ENCODE measurements at places on chromosomes 6 and 20. TPM values are rescaled to one million over a fixed set of nuclear protein-coding genes. Genes with fewer than 3 reads are reported as not detected.

DNA sequence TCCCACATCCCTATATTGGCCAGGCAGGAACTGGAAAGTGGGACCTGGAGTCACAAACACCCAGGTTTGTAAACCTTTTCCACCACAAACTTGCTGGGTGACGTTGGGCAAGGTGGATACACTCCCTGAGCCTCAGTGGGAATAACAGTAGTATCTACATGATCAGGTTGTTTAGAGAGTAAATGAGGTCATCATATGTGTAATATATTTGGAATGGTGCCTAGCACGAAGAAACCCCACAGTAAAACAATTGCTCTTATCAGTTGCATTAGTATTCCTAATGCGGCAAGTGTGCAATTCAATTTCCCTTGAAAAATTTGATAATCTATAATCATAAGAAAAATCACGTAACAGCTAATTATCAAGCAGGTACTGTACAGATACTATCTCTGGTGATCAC lies 51.9 kb downstream of the HIVEP2 start:
- H3K27me3 ChIP-seq, result no peaks in the 10 kb centered on the region
- H3K4me1 ChIP-seq, result no peaks in the 10 kb centered on the region
- DNase-seq, result no peak

- H3K4me1 ChIP-seq, result no peaks in the 10 kb centered on the region
- H3K4me3 ChIP-seq, result no peak overlapping the region
- H3K36me3 ChIP-seq, result no peaks in the 10 kb centered on the region
- H3K27me3 ChIP-seq, result no peaks in the 10 kb centered on the region
- no peak overlapping the region for H3K27ac ChIP-seq
Observed at GRCh38 chr6:103672169-103672568, 1187.5 kb downstream of the HACE1 start.

- no peaks in the 10 kb centered on the region for H3K4me1 ChIP-seq
- no peak overlapping the region for H3K4me3 ChIP-seq
- H3K27ac ChIP-seq, result no peak overlapping the region
- no peaks in the 10 kb centered on the region for H3K36me3 ChIP-seq
- DNase-seq, result no peak
- no peaks in the 10 kb centered on the region for H3K27me3 ChIP-seq
Observed at GRCh38 chr20:61667056-61667792, 398.5 kb downstream of the TAF4 start.

GRCh38 chr6:106747139-106747538 lies 117.8 kb downstream of the QRSL1 start:
- no peaks in the 10 kb centered on the region for H3K27me3 ChIP-seq
- no peak overlapping the region for H3K27ac ChIP-seq
- H3K4me1 ChIP-seq, result no peaks in the 10 kb centered on the region

DNA sequence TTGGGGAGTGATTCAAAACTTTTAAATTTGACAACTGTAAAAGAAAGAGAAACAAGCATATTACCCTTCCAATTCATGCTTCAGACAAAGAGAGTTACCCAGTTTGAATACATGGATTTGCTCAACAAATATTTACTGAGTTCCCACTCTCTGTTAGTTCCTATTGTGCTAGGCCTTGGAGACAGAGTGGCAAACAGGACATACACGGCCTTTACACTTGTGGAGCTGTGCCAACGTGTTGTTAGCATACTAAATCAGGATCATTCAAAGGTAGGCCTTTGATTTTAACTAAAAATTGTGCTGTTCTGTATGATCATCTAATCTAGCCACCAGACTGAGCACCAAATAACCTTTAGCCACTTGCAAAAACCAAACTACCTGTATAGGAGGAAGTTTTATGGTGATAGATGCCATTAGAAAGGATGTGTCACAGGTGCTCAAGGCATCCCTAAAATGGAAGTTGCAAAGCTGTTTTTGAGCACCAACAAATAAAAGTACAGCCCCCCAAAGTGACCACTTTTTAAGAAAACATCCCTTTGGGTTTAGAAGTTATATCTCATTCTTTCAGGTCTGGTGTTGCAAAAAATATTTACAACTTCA lies 84.5 kb downstream of the CHD6 start:
- DNase-seq, result no peak
- H3K4me3 ChIP-seq, result no peak overlapping the region
- no peaks in the 10 kb centered on the region for H3K4me1 ChIP-seq
- H3K27me3 ChIP-seq, result no peaks in the 10 kb centered on the region
- no peaks in the 10 kb centered on the region for H3K36me3 ChIP-seq

DNA sequence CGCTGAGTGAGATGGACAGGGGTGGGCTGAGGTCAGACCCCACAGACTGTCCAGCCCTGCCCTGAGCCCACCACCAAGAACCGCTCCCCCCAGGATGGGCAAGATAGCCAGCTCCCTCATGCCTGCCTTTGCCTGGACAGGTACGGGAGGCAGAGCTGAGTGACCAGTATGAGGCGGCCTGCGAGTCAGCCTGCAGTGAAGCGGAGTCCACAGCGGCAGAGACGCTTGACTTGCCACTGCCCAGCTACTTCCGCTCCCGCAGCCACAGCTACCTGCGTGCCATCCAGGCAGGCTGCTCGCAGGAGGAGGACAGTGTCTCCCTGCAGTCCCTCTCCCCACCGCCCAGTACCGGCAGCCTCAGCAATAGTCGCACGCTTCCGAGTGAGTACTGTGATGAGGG lies 94.8 kb upstream of the MYL9 start:
- no peak overlapping the region for H3K27ac ChIP-seq
- H3K36me3 ChIP-seq, result no peaks in the 10 kb centered on the region
- no peak for DNase-seq
- H3K27me3 ChIP-seq, result no peaks in the 10 kb centered on the region
- no peak overlapping the region for H3K4me3 ChIP-seq

GRCh38 chr20:44223721-44224120 lies 13.2 kb upstream of the OSER1 start:
- no peak overlapping the region for H3K4me3 ChIP-seq
- H3K4me1 ChIP-seq, result no peaks in the 10 kb centered on the region
- H3K36me3 ChIP-seq, result no peaks in the 10 kb centered on the region
- no peak for DNase-seq

DNA sequence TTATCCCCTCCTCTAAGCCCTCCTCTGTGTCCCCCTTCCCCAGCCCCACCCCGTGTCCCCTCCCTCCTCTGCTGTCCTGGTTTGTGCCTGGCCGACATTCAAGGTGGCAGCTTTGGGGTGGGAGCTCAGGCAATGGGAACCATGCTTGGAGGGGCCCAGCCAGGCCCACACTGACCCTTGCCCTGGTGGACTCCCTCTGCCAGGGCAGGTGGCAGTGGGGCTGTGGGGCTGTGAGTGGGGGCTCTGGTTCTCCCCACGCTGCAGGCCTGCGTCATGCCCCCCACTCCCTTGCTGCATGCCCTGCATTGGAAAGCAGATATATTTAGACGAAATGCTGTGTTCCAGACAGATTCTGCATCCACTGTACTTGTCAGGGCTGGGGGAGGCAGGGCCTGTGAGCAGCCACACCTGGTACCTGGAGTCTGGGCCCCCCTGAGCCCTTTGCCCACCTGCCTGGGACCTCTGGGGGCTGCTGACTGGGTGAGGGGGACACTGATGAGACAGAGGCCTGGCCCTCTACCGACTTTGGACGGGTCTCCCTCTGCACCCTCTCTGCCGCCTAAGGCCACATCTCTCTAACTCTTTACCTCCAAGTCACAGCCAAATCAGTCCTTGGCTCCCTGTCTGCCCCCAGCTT lies 14.2 kb downstream of the DLGAP4 start:
- H3K27me3 ChIP-seq, result no peaks in the 10 kb centered on the region
- no peak for DNase-seq
- no peak overlapping the region for H3K27ac ChIP-seq
- H3K4me3 ChIP-seq, result no peak overlapping the region

DNA sequence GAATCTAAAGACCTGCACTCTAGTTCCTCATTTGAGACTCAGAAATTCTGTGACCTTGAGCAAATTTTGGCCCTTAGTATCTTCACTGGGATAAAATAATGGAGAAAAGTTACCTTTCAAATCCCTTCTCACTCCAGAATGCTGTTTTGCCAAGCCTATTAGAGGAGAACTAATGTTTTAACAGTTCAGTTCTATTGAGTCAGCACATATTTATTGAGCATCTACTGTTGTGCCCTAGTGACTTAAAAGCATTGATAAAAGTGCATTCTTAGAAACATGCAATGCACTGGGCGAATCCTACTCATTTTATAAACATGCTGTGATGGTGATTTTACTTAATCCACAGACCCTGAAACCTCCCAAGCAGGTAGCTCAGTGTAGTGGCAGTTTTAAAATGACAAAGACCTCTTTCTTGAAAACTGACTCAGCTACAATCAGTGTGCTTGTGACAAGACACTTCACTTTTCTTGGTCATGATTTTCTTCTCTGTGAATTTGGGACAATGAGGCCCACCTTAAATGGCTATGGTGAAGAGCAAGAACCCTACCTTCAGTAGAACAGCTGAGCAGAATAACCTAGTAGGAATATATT lies 312.0 kb downstream of the ALDH8A1 start:
- no peaks in the 10 kb centered on the region for H3K4me1 ChIP-seq
- no peak for DNase-seq
- no peaks in the 10 kb centered on the region for H3K27me3 ChIP-seq

DNA sequence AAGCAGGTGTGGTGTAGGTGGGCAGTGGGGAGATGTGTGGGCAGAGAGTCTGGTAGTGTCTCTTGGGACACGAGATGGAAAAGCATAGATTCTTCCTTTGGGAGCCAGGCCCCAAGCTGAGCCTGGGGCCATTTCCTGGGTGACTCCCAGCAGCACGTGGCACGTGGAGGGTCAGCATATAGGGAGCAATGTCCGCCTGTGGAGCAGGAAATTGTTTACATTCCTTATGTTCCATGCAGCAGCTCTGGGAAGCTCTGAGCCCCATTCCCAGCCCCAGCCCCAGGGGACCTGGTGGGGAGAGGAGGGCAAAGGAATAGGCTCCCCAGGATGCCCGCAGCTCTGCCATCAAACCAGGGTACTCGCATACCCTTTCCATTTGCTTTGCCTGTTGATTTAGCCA lies 57.6 kb downstream of the DAAM2 start:
- no peaks in the 10 kb centered on the region for H3K27me3 ChIP-seq
- no peaks in the 10 kb centered on the region for H3K4me1 ChIP-seq
- DNase-seq, result no peak
- H3K36me3 ChIP-seq, result no peaks in the 10 kb centered on the region
- no peak overlapping the region for H3K4me3 ChIP-seq
- no peak overlapping the region for H3K27ac ChIP-seq

- DNase-seq, result no peak
- no peaks in the 10 kb centered on the region for H3K4me1 ChIP-seq
- no peaks in the 10 kb centered on the region for H3K27me3 ChIP-seq
- no peak overlapping the region for H3K27ac ChIP-seq
- H3K4me3 ChIP-seq, result no peak overlapping the region
Observed at GRCh38 chr6:21441386-21441785, 152.2 kb upstream of the SOX4 start.

The TRAPPC3L gene
- total RNA-seq, result not detected

The MTFR2 gene
- not detected for total RNA-seq

The SLC17A2 gene
- total RNA-seq, result not detected

The HSPA1L gene
- total RNA-seq, result 3.0 TPM

Data from uterus (tissue), 4 donors.